Cortex of kidney (tissue), 1 donor: ENCODE measurements at places on chromosomes 5 and 9.

- no peak for DNase-seq
Observed at GRCh38 chr5:132525299-132525724, 18.0 kb downstream of the IL5 start.

DNA sequence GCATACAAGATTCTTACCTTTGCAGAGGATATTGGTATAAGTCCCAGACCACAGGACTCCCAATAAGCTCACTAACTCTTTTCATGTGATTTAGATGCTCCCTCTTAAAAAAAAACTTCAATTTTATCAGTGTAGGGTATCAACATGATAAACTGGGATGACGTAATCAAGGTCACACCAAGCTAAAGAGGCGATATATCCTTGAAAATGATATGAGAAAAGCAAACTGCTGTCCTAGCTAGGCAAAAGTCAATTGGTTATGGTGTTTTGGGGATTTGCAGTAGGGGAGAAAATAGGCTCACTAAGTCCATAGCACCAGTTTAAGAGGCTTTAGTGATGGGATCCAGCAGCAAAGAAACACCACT, 354.4 kb downstream of the DIRAS2 start:
- DNase-seq, result no peak

DNA sequence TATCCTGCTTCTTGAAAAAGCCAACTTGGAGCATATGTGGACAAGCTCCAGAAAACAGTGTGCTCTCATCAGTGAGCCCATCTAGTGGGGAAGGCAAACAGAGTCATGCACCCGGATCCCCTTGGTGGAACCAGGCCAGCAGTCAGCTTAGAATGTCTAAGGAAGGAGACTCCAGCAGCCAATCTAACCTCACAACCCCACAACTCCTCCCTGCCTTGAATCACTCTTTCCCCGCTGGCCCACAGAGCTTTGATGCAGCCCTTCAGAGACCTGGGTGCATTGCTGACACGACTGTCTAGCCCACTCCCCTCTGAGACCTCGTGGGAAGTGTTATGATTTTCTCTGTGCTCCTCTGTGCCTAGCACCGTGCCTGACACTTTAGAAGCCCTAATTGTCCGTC, 623.7 kb downstream of the BNC2 start:
- no peak for DNase-seq

- DNase-seq, result no peak
Observed at GRCh38 chr5:38291355-38291754, 33.0 kb downstream of the EGFLAM start.

- DNase-seq, result no peak
Observed at GRCh38 chr5:55004729-55005128, 19.3 kb upstream of the GZMK start.

GRCh38 chr5:34660444-34660843, 4.3 kb downstream of the RAI14 start:
- no peak for DNase-seq

GRCh38 chr9:111621895-111622480, 9.1 kb upstream of the DNAJC25 start:
- no peak for DNase-seq

DNA sequence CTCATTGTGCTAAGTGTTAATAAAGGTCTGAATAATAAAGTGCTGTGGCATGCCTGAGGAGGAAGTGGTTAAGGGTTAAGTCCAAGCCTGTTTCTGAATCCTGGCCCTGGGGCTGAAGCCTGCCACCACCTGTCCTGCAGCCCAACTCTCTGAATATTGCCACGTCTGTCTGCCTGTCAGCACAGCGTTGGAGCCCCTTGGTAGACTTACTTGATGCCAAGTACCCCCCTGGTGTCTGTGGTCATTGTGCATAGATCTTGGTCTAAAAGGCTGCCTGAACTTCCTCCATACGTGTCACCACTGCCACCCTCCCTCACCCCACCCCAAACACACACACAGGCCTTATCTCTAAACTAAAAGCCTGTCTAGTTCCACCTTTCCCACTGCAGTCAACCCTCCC, 35.4 kb upstream of the SLC2A8 start:
- DNase-seq, result no peak

- no peak for DNase-seq
Observed at GRCh38 chr9:114643896-114644295, 13.7 kb downstream of the TEX53 start.

GRCh38 chr9:91992461-91993041, 42.5 kb upstream of the ROR2 start:
- no peak for DNase-seq

- DNase-seq, result no peak
Observed at GRCh38 chr9:115058684-115059315, 59.2 kb downstream of the TNC start.

- DNase-seq, result no peak
Observed at GRCh38 chr9:109506097-109506712, 8.1 kb upstream of the PTPN3 start.

GRCh38 chr5:135114759-135115158, 80.7 kb upstream of the PITX1 start:
- no peak for DNase-seq

DNA sequence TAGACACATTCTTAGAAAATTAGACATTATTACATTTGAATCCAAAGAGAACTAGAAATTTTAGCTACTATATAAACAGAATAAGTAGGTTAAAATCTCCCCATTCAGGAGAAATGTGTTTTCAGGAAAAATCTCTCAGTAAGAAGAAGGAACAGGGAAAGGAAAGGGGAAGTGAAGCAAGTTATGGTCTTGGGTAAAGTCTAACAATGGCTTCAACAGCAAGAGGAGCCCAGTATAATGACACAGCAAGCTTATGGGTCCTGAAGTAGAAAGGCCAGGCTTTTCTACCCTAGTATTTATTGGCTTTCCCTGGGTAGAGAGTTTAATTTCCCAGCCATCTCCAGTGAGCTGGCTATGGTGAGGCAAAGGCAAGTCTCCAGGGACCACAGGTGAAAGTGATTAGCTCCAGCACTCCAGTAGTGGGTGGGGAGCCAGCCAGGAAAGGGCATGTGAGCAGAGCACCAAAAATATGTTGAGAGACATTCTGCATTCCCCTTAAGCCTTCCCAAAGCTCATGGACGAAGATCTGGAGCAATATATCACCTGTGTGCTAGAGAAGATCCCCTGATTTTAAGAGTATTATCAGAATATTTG, 981.7 kb downstream of the NR2F1-AS1 start:
- DNase-seq, result no peak

GRCh38 chr5:72647806-72648205, 140.6 kb upstream of the ZNF366 start:
- no peak for DNase-seq

- no peak for DNase-seq
Observed at GRCh38 chr5:97172227-97172626, 10.8 kb downstream of the RIOK2 start.

DNA sequence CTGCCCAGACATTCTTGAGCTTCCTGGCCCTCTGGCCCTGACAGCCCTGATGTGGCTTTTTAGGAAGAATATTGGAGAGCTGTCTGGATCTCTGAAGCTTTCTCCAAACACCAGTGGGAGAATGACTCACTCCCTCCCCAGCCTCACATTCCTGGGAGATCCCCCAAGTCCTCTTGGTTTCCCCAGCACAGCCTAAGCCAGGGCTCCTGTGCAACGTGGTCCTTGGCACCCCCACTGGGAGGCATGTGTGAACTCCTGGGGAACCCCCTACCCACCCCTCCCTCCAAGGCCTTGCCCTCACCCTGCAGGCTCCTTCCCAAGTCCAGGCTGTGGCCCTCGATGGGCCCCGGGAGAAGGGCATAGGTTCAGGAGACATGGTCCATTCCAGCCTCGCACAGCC, 12.7 kb downstream of the GLIPR2 start:
- no peak for DNase-seq

GRCh38 chr5:158992037-158992740, 107.5 kb downstream of the EBF1 start:
- DNase-seq, result no peak

DNA sequence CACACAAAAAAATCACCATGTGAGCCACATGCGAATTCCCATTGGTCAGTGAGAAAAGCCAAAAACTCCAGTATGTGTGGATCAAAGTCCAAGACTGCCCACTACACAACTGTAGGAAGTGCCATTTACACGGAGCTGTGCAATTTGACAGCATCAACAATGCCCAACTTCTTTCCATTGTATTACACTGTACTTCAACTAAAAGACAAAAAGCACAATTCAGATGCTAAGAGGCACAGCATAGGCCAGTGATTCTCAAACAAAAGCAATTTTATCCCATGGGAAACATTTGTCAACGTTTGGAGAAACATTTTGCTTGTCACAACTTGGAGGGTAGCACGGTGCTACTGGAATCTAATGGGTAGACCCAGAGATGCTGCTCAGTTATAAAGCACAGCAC, 39.8 kb downstream of the IARS1 start:
- no peak for DNase-seq

GRCh38 chr9:6538666-6539071, 106.9 kb downstream of the GLDC start:
- no peak for DNase-seq

GRCh38 chr5:68587171-68587570, 371.6 kb downstream of the PIK3R1 start:
- DNase-seq, result no peak

- DNase-seq, result no peak
Observed at GRCh38 chr5:6886866-6887265, 173.6 kb downstream of the TENT4A start.

GRCh38 chr9:81848472-81848871, 79.8 kb upstream of the SPATA31D4 start:
- no peak for DNase-seq

DNA sequence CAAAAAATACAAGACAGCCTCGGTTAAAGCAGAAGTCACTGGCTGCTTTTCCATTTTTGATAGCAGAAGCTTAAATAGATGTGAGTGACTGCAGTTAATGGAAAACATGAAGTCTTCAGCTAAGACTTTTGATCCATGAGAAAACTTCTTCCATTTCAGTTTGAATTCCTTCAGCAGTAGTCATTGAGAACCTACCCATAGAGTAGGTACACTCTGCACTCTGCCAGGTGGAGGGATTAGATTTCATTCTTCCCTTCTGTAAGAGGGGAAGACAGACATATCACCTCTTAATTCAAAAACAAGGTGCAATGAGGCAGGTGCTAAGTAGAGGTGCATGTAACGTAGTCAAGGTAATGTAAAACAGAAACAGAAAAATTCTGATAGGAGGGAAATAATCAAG, 26.7 kb upstream of the XPA start:
- no peak for DNase-seq

DNA sequence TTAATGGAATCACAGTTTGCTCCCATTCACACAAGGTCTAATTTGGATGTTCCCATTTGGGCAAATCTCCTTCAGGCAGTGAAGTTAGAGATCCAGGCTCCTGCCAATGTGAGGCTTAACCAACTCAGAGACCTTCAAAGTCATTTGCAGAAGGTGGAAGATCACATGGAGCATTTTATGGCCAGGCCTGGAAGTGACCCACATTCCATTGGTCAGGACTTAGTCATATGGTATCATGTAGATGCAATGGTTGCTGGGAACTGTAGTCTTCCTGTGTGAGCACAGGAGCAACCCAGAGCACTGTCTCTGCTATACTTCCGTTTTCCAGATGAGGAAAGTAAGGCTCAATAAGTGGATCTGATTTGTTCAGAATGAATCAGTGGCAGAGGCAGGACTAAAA, 292.7 kb upstream of the SMARCA2 start:
- no peak for DNase-seq

DNA sequence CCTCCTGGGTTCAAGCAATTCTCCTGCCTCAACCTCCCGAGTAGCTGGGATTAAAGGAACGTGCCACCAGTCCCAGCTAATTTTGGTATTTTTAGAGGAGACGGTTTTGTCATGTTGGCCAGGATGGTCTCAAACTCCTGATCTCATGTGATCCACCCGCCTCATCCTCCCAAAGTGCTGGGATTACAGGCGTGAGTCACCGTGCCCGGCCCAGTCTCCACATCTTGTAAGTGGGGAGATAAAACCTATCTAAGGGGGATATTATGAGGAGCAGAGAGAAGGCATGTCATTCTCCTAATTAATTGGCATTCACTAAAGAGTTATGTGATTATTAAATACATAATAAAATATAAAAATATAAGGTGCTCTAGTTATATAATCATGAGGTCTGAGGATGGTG, 94.1 kb upstream of the BOD1 start:
- DNase-seq, result no peak

DNA sequence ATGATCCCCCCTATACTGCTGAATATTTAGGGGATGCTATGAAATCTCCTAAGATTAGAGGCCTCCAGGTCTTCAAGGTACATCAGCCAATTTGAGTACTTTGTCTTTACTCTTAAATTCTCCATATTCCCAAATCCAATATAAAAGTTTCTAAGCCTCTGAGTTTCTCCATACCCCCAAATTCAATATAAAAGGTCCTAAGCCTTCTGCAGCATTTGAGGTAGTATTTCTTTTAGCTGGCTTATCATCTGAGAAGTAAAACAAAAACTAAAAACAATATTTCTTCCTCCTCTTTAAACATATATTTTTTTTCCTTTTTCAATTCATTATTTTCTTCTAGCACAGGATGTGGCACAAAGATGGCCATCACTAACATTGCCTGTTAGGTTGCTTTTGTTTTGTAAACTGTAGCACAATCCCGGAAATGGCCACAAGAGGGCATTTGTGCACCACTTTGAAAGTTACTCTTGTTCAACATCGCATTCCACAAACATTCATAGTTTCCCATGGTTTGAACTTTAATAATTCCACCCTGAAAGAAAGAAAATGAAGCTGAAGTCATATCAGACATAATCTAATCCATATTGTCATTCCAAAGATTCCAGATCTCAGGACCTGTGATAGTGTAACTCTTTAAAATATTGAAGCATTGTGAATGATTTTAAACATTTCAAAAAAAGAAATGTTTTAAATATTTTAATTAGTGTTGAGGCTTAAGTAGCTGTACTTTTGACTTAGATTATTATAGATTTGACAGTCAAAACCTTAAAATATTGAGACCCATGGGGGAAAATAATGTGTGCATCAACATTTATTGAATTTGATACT, 21.0 kb upstream of the SCGB3A2 start:
- no peak for DNase-seq

GRCh38 chr5:74400067-74400466, 240.5 kb downstream of the ENC1 start:
- DNase-seq, result no peak

GRCh38 chr5:139387611-139388197, 2.0 kb downstream of the MZB1 start:
- no peak for DNase-seq

DNA sequence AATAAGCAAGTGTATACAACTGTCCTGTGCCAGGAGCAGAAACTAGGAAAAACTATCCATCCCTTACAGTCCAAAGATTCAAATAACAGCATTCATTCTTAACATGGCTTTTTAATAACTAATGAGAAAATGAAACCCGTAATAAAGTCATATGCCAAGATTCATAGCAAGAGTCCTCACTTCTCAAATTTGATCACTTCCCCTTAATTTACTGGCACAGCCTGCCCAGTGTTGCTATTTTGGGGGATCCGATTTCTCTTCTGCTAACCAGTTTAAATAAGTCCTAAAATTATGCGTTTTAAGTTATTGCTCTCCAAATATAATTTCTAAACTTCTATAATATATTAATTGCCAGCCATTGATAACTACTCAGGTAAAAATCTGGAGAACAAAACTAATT, 177.0 kb upstream of the PTGER4 start:
- DNase-seq, result no peak

DNA sequence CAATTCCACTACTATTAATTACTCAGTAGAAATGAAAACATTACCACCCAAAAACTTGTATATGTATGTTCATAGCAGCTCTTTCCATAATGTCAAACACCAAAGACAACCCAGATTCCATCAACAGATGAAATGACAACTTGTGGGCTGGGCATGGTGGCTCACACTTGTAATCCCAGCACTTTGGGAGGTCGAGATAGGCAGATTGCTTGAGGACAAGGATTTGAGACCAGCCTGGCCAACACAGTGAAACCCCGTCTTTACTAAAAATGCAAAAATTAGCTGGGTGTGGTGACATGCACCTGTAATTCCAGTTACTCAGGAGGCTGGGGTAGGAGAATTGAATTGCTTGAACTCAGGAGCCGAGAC, 11.5 kb downstream of the UIMC1 start:
- no peak for DNase-seq
